ENCODE measurements at places on chromosomes 6 and 20.
A peak's percentile ranks its signal among the peaks of the same experiment; 100 is the strongest.

GRCh38 chr6:53793318-53794136, 1.3 kb upstream of the LRRC1 start:
- peak; percentile 94 for DNase-seq

DNA sequence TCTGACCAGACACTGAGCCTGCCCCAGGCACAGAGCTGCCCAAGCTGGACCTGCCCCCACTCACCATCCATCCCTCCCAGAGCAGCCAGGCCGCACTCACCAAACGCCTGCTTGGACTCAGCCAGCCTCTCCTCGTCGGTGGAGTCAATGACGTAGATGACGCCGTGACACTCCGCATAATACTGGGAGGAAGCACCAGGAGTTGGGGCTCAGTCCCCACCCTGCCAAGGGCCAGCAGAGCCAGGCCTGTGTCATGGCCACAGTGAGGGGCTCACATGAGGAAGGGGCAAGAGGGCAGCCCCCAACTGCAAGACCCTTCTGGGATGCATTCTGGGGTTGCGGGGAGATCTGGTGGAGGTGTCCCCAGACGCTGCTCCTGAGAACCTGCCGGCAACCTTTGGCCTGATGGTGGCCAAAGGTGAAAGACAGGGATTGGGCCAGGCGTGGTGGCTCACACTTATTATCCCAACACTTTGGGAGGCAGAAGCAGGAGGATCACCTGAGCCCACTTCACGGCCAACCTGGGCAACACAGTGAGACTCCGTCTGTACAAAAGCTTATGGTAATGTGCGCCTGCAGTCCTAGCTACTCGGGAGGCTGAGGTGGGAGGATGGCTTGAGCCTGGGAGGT, 5.6 kb downstream of the ARFRP1 start:
- no peak for DNase-seq

DNA sequence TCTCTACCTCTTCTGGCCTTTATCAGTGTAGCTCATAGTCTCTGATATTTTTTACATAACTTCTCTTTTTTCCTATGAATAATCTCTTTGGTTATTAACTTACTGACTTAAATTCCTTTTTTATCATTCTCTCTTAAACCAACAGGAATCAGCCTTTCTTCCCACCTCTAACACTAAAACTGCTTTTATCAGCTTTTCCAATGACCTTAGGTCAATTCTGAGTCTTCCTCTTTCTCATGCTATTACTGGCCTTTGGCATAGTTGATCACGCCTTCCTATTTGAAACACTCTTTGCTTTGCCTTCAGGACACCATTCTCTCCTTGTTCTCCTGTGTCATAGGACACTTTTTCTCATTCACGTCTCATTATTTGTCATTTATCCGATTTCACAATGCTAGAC, 8.1 kb upstream of the HINT3 start:
- DNase-seq, result no peak

DNA sequence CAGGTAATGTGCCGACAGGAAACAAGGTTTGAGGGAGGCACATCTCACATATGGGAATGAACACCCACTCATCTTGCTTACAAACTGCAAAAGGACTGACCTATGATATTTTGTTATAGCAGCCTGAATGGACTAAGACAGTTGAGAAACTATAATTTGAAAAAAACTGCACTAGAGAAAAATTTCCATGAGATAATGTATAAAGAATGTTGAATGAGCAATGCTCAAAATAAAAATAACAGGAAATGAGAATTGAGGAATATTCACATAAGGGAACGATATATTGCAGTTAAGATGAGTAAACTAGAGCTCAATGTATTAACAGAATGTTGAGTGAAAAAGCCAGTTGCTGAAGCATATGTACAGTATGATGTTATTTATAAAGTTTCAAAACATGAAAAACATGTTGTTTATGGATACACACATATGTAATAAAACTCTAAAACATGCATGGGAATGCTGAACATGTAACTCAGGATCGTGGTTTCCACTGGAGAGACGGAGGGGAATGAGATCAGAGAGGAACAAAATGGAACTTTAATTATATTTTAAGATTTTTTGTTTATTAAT, 6.3 kb upstream of the TBC1D22B start:
- DNase-seq, result no peak

- DNase-seq, result no peak
These were observed 45.8 kb downstream of the PLCB4 start for GRCh38 chr20:9114709-9115108.

Data from Kasumi-1 (cell line).